Endothelial cell (in vitro differentiated cells): ENCODE measurements at places on chromosomes 3 and 15. TPM values are rescaled to one million over a fixed set of nuclear protein-coding genes. Genes with fewer than 3 reads are reported as not detected.

Gene MYO5C
- total RNA-seq: 22.9 TPM

Gene GXYLT2
- total RNA-seq: 1.8 TPM

Gene SH3GL3
- 9.4 TPM for total RNA-seq

Gene HIGD2B
- total RNA-seq: not detected

Gene SIN3A
- total RNA-seq: 67.3 TPM

Gene DTWD1
- 14.5 TPM for total RNA-seq

Gene MAPKAPK3
- 6.4 TPM for total RNA-seq

- DNase-seq: no peak
Observed at GRCh38 chr3:159791336-159791735, 197.3 kb upstream of the IL12A start.

DNA sequence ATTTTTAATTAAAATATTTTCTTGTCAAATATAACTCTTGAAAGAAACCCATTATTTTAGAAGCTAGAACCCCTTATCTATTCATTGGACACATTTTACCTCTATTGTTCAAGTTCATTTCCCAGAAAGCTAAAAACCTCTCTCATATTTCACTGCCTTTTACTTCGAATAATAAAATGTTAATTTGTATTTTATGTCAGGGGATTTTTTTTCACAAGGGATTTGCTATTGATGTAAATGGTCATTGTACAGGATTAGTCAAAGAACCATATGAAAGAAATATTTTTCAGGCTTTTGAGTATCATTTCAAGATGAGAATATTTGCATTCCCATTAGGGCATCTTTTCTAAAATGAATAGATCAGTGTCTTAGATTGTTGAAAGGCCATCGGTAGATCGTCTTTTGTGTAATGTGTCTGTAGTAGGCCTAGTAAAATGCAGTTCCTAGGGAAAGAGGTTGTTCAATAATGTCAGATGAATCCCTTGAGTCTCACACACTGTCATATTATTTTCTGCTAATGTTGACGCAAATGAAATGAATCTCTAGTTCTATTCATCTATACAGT is 114.5 kb downstream of the ROBO1 start:
- DNase-seq: no peak

GRCh38 chr3:24128199-24129005 is 183.3 kb downstream of the NR1D2 start:
- DNase-seq: no peak

GRCh38 chr3:52094571-52095485 is 38.5 kb upstream of the DUSP7 start:
- no peak for DNase-seq

- DNase-seq: no peak
Observed at GRCh38 chr3:11567516-11568467, 75.9 kb downstream of the VGLL4 start.

DNA sequence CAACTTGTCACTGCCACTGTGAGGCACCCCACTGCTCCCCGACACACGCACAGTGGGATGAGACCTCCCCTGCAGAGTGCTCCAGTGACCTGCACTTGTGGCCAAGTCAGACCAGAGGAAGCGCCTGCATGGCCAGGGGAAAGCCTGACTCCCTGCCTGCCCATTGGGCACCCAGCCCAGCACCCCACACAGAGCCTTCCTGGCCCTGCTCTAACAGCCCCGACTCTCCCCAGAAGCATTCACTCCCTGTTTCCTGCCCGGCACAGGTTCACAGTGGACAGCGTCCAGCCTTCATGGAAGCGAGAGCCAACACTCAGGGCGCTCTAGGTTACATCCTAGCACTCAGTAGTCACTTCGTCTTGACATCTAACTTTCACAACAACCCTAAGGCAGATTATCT is 27.8 kb downstream of the RBPMS2 start:
- DNase-seq: no peak

- DNase-seq: no peak
Observed at GRCh38 chr15:78263351-78263781, 996 bp upstream of the DNAJA4 start.

DNA sequence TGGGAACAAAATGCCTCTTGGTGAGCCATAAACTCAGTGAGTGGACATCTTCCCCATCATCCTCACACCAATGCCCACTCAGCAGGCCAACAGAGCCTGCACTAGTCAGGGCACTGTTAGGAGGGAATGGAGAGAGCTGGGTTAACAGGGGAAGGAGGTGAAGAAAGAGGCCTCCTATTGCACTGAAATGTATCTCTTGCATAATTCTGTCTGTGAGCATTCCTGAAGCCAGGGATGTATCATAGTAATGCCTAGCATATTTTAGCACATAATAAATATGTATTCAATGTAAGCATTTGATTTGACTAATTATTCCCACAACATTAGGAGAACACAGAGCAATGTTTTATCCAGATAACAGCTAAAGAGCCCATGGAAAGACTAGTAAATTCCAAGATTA is 81.2 kb downstream of the ANO10 start:
- DNase-seq: no peak

DNA sequence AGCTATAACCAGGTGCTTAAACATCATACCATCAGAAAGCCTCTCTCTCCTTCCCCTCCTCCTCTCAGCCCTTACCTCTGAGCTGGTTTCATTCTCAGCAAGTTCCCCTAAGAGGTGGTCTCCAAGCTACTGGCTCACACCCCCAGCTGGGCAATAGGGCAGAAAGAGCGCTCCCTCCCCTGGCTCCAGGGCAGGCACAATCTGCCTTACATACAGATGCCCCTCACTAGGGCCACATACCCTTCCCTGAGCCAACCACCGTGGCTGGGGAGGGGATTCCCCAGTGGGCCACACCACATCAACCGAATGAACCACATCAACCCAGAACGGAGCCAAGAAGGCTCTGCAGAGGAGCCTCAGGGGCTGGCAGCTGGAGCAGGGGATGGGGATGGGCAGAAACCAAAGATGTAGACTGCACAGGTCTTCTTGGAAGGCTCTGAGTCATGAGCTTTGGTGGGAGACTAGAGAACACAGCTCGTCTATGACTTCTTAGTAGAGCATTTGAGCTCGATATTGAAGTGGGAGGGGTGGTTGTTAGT is 4.6 kb upstream of the FBLN2 start:
- no peak for DNase-seq

DNA sequence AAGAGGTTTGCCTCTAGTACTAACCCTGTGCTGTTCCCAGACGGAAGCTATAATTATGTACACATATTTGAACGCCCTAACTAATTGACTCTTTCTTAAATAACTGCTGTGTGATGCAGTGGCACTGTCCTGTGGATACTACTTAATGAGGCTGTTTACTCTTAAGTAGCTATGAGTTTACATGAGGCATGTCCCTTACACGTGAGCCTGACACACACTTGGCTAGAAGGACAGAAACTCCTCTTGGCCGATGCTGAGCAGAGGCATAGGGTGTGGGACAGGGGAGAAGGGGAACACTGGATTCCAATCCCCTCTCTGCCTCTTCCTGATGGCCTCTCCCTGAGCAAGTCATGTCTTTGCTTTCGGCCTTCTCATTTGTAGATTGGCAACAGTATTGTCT is 21.9 kb downstream of the EHD4 start:
- DNase-seq: no peak

GRCh38 chr3:49476563-49476962 is 6.5 kb downstream of the DAG1 start:
- no peak for DNase-seq

GRCh38 chr3:81550415-81550814 is 211.0 kb downstream of the GBE1 start:
- no peak for DNase-seq
